Muscle of leg (tissue), 16 donors: ENCODE measurements at places on chromosomes 16 and 17.
A peak's percentile ranks its signal among the peaks of the same experiment; 100 is the strongest.

DNA sequence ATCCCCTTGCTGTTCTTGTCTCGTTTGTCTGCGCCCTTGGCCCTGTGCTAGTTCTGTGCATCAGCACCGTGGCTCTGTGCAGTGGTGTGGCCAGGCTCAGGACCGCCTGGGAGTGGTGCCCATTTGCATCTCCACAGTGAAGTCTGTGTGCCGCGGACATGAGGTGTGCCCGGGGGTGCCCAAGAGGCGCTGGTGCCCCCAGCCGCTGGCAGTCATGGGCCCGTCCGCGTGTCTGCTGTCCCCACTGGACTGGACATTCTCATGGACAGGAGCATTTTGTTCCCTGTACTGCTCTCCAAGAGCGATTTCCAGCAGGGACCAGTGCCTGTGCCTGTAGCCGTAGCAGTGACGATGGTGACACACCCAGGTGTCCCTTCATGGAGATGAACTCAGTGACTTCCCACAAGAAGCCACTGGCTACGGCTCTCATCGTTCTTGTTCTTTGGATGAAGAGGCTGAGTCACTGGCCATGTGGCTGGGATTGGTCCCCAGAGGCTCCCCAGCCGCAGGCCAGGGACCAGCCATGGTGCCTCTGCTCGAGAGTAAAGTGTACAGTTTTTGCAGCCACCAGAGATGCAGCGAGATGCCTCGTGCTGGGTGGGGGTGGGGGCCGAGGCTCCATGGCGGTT is 13.0 kb upstream of the MC1R start:
- no peak for DNase-seq

GRCh38 chr17:38464251-38464722 is 36.0 kb downstream of the ARHGAP23 start:
- DNase-seq: peak; percentile 70

DNA sequence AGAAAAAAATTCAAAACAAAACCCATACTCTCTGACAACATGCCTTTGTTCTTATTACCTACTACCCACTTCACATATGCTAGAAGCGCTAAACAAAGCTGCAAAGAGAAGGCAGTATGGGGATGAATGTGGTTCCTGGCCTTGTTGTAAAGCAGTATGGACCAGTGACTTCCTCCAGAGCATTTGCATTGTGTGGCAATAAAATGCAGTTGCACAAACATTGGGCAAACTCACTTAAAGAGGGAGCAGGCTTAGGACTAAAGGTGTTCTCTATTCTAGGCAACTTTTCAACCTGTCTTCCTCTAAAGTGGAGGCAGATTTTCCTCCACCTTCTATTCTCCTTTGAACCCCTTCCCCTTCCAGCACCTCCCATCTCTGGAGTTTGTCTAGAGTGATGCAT is 17.1 kb downstream of the TMIGD1 start:
- DNase-seq: no peak

DNA sequence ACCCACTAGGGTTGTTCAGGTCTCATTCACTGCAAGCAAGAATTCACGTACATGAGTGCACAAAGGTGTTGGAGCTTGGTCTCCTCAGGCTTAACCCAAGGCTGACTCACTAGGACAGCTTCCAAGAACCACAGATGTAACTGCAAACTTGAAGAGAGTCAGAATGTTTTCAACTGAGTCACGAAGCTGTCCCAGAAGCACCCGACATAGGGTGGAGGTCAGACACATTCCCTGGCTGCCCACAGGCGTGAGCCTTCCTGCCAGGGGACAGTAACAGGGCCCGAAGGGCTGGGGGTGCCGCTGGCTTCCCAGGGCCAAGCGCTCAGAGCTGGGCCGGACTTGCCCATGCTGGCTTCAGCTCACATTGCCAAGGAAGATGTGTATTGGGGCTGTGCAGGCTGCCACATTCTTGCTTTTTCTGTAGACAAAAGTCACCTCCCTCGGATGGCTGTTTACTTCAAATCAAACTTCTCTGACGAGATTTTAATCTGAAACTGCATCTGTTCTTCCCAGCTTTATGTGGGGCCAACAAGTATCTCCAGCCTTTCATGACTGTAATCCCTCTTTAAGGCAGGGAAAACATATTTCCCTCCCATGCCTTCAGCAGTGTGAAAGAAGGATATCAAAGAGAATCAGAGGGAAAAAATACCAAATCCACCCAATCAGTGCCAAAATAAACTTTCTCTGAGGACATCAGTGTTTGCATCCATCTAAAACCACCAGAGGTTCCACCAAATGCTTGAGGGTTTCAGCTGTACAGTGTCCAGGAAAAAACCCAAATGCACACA is 14.3 kb downstream of the CMTM3 start:
- no peak for DNase-seq

DNA sequence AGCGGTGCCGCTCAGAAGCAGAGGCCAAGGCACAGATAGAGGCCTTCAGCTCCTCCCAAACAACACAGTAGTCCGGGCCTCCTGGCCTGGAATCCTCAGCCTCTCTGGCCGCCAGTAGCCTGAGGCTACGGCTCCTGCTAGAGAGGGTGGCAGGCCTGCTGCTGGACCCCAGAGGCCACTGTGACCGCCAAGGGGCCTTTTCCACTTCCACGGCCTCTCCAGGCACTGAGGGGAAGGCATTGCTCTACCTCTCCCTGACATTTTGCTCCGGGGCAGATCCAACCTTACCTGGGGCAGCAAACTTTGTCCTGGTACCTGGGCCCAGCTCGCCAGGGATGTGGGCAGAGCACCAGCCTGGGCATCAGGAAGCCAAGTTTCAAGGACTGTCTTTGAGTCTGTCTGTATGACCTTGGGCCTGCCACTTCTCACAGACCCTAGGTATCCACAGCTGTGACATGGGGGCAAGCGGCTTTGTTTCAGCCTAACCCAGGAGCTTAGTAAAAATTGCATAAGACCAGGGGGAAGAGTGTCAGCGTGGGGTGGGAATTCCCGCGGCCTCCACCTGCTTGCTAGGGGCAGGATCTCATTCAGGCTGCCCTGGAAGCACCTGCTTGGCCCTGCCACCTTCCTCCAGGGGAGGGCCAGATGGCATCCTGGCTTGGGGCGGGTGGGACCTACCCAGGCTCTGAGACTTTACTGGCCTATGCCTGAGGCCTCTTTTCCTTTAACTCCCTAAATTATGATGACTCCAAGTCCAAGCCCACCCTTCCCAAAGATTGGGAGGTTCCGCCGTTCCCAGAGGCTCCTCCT is 33.2 kb downstream of the ADGRG5 start:
- no peak for DNase-seq

DNA sequence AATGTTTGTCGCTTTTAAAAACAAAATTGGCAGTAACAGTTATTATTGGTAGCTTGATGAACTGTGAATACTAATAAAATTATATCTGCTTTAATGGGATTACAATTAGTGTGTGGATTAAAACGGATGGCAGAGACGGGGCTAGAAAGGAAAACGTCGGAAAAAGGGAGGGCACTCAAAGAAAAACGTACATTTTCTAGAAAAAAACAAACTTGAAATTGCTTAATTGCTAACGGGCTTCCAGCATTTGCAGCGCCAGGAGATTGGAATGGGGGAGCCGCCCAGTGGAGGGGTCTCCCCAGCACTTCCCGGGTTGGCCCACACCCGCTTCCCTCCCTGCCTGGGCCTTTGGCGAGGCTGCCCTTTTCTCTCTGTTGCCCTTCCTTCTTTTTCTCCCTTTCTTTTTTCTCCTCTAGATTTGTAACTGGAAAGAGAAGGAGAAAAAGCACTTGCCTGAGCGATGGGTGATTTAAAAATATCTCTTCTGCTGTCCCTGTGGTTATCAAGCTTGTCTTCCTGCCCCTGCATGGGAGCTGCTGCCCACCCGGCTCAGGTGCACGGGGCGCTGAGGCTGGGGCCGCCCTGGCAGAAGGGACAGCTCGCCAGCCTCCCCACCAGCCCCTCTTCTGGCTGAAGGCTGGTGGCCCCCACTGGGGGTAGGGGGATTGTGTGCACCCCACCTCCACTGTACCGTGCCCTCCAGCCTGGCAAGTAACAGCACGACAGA is 5.9 kb downstream of the BAHCC1 start:
- peak; percentile 68 for DNase-seq

- DNase-seq: no peak
Observed at GRCh38 chr16:1511662-1512569, 18.8 kb downstream of the TELO2 start.

DNA sequence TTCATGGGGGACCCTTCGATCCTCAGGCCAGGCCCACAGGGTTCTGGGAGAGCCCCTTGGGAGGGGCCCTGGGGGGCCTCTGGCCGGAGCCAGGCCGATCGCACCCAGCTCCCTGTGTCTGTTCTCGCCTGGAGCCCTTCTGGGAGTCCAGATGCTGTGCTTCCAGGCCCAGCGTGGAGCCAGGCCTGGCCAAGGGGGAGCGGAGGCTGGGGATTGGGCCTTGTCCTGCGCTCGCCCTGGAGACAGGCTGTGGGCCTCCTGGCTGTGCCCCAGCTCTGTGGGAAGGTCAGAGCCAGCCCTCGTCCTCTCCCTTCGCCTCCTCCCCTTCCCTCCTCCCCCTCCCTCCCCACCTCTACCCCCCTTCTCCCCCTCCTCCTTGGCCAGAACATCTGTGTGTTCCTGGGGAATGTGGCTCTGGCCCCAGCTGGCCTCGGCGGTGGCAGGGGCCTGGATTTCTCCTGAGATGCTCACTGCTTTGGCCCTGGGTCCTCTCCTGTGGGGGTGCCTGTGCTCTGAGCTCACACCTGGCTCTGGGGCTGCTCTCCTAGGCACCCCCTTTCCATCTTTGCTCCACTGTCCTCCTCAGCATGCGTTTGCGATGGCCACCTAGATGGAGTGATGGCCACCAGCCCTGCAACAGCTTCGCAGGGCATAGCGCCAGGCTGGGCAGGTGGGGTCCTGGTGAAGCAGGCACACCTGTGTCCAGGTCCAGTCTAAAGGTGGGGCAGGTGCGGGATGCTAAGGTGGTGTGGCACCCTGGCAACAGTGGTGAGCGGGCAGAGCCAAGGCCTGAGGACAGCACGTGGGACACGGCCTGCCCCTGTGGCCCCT is 90.6 kb upstream of the CIBAR2 start:
- peak; percentile 84 for DNase-seq

DNA sequence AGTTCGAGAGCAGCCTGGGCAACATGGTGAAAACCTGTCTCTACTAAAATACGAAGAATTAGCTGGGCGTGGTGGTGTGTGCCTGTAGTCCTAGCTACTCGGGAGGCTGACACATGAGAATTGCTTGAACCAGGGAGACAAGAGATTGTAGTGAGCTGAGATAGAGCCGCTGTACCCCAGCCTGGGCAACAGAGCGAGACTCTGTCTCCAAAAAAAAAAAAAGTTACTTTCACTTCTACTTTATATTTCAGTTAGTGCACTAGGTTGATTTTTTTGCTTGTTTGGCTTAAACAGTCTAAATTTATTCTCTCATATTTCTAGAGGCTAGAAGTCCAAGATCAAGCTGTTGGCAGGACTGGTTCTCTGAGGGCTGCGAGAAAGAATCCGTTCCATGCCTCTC is 13.4 kb downstream of the CCDC102A start:
- DNase-seq: no peak

GRCh38 chr17:71649941-71650350 is 470.9 kb upstream of the SOX9 start:
- DNase-seq: no peak

DNA sequence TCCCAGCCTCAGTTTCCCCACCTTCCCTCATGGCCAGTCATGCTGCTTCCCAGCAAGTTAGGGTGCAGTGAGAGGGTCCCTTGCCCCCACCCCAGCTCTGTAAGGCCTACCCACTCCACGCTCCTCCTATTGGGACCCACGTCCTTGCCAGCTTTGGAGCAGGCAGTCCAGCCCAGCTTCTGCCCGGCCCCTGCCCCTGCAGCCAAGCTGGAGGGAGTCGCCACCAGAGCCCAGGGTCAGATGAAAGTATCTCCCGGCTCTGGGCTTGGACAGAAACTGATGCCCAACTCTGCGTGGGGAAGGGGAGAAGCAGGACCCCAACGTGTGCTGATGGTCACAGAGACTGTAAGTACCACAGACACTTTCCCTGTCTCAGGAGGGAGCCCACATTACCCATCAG is 32.6 kb downstream of the SDK2 start:
- no peak for DNase-seq

DNA sequence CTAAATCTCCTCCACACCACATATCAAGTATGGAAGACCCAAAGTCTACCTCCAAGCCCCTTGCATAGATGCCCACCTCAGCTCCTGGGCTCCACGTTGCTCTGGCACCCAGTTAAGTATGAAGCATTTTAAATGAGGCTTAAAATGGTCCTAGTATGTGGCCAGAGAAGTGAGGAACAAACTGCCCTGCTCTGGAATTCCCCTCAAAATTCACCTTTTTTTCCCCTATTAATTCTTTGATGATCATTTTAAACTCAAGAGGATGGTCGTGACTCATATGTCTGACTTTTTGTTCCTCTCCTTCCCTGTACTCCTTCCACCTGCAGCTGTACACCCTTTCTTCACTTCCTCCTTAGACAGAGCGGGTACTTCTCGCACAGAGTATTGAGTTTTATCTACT is 234.5 kb upstream of the MYOCD start:
- DNase-seq: no peak

DNA sequence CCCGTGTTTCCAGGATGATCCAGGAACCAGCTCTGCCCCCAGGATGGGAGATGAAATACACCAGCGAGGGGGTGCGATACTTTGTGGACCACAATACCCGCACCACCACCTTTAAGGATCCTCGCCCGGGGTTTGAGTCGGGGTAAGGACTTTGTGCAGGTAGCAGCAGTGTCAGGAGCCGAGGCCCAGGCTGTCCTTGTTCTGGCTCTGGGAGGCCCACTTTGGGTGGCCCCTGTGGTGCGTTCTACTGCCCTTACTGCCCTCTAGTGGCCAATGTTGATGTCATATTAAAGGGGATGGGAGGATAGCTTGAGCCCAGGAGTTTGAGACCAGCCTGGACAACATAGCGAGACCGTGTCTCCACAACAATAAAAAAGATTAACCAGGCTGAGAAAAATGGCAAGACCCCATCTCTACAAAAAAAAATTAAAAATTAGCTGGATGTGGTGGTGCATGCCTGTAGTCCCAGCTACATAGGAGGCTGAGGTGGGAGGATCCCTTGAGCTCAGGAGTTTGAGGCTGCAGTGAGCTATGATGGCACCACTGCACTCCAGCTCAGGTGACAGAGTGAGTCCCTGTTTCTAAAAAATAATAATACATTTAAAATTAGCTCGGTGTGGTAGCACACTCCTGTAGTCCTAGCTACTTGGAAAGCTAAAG is 20.9 kb upstream of the CLEC18A start:
- peak; percentile 73 for DNase-seq

- DNase-seq: no peak
Observed at GRCh38 chr17:1914661-1915083, 84.9 kb downstream of the RPA1 start.

GRCh38 chr16:52577130-52577706 is 30.3 kb upstream of the TOX3 start:
- DNase-seq: no peak

DNA sequence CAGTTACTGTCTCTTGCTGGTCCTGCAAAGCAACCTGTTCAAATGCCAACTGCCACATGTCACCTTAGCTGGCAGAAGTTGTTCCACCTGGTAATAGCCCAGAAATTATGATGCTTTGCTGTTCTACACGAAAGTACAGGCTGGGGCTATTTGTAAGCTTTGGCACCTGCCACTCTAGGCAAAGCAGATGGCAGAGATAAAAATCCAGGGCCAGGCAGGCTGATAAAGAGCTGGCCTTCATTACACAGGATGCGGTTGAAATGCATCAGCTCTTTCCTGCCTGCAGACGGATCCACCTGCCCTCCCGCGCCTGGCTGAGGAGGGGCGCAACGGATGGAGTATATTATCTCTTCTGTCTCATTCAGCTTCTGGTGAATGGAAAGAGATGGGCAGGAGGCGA is 29.3 kb upstream of the KDM8 start:
- DNase-seq: no peak

GRCh38 chr17:37300683-37301082 is 75.1 kb upstream of the C17orf78 start:
- DNase-seq: no peak
